Hematopoietic multipotent progenitor cell (in vitro differentiated cells): ENCODE measurements at places on chromosomes 4 and X.

- DNase-seq = no peak
Measured at GRCh38 chr4:108327642-108328382, 159.1 kb upstream of the LEF1 start.

DNA sequence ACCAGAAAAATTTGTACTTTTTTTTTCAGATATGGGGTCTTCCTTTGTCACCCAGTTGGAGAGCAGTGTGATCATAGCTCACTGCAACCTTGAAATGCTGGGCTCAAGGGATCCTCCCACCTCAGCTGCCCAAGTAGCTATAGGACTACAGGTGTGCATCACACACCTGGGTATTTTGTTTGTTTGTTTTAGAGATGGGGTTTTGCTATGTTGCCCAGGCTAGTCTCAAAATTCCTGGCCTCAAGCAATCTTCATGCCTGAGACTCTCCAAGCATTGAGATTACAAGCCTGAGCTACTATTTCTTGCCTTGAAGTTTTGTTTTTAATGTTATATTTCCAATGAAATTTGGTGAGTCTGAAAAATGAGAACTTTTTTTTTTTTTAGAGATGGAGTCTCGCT is 847.8 kb downstream of the TRIML1 start:
- DNase-seq = no peak

GRCh38 chrX:57918750-57919436 is 8.6 kb upstream of the ZXDA start:
- DNase-seq = no peak

DNA sequence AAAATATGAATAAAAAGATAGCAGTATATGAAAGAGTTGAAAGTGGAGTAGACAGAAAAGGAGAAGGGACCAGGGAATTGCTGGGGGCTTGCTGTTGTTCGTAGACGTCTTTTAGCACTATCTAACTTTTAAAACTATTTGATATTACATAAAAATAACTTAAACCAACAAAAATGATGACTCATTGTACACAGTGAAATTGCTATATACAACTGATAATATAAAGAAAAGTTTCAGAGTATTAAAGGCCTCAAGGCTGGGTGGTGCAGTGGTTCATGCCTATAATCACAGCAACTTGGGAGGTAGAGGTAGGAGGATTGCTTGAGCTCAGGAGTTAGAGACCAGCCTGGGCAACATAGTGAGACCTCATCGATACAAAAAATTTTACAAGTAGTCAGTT is 5.2 kb downstream of the TRPC3 start:
- no peak for DNase-seq

DNA sequence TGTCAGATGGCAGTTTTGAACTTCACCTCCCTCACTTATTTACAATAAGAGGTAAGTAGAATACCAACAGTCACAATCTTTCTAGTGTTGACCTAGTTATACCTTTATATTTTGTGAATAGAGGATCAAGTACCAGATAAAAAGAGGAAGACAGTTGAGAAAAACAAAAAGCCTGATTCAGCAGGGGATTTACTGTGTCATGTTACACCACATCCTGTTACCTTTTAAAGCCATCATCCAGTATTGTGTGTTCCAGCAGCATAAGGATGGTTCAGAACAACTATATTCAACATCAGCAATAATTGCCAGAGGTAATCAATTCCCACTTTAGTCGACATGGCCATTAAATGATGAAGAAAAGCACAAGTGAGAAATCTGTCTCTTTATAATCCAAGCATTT is 21.3 kb upstream of the CXCL6 start:
- peak; percentile 78 for DNase-seq

DNA sequence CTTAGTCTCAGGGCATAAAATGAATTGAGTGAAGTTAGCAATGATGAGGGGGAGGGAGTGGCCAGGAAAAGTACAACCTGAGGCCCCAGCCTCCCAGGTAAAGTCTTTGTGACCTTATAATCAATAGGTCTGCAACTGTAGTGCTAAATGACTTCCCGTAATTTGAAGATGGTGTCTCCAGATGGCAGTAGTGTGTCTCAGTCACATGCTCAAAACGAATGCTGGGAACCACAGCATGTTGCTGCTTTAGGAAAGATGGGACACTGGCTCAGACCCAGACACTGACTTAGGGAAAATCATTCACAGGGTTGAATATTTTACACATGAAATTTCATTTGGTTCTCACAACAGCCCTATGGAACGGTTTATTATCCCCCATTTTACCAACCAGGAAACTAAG is 10.3 kb downstream of the SRPX2 start:
- DNase-seq = no peak

- peak; percentile 54 for DNase-seq
Measured at GRCh38 chrX:16695079-16695676, 17.3 kb downstream of the CTPS2 start.

- no peak for DNase-seq
Measured at GRCh38 chrX:105114554-105115130, 105.9 kb downstream of the TEX13A start.
